GM23248 (cell line): ENCODE measurements at places on chromosomes 5 and 9. TPM values are rescaled to one million over a fixed set of nuclear protein-coding genes. Genes with fewer than 3 reads are reported as not detected.

DNA sequence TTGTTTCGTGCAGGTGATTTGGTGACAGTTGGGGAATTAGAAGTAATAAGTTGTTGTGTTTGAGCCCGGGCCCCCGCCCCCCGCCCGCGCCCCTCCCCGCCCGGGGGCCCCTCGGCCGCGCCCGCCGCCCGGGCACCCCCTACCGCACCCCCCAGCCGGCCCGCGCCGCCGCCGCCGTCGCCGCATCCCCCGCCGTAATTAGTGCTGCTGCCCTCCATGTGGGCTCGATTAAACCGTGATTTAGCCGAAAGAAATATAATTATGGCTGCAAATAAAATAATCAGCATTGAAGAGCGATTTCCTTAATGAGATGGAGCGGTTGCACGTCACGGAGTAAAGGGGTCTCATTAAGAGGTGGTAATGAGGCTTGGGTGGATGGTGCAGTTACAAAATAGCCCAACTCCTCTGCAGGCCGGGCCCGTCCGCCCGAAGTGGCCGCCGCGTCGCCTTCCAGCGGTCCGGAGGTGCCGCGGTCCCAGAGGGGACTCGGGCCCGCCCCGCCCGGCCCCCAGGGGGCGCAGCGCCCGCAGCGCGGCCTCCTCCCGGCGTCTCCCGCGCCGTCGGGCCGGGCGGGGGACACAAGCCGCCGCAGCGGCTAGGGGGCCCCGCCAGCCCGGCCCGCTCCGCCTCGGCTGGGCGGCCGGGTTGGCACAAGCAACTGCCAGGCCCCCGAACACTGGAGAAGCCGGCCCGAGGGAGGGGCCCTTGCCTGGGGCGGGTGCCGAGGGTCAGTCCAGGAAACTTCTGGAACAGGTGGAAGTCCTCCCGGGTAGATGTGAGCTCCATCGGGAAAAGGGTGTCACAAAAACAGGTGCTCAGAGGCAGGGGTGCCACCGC, 6.9 kb upstream of the OTP start:
- peak; percentile 52 for DNase-seq

PCDHGA3 gene
- total RNA-seq: 7.5 and 7.6 TPM in 2 replicates

DNA sequence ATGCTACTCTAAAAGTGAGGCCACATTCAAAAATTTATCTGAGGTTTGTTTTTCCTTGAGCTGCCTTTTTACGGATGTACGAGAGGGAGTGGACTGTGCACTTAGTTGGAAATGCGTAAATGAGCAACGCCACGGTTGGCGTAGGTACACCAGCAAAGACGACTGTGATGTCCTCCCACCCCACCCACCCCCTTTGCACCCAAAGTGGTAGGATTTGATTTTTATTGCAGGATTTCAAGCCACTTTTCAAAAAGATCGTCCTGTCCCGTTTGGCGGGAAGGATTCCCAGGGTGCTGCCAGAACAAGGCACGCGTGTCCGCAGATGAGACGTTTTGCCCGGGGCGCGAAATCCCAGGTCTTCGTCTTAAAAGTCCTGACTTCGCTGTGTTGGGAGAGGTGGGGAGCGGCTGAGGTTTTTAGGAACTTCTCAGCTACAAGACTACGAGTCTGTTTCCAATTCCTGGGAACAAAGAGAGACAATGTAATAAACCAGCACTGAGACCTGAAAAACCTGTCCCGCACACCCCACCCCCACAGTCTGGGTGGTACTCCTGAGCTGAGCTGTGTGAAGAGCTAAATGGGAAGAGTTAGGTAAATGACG, 1.0 kb upstream of the TLE1 start:
- DNase-seq: peak; percentile 46

ANXA2R gene
- total RNA-seq: 0.13 and 1.2 TPM in 2 replicates

DNA sequence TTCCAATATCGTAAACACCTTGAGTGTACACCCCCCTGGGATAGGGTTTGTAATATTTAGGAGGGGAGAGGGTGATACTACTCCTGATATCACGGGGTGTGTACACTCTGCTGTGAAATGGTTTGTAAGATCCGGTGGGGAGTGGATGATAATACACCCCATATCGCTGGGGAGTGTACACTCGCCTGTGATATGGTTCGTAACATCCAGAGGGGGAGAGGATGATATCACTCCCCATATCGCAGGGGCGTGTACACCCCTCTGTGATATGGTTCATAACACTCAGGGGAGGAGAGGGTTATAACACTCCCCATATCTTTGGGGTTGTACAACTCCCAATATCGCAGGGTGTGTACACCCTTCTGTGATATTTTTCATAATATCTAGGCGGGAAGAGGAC, 33.8 kb upstream of the SLC25A48 start:
- DNase-seq: no peak

GRCh38 chr9:128232528-128233428, 29.6 kb downstream of the DNM1 start:
- DNase-seq: no peak

GRCh38 chr5:885127-885442, 7.5 kb downstream of the BRD9 start:
- DNase-seq: no peak

GRCh38 chr5:91839721-91840120, 456.6 kb upstream of the ARRDC3 start:
- no peak for DNase-seq

HAVCR2 gene
- total RNA-seq: not detected in 2 replicates

PCDHB16 gene
- 4.2 and 5.1 TPM in 2 replicates for total RNA-seq

DNA sequence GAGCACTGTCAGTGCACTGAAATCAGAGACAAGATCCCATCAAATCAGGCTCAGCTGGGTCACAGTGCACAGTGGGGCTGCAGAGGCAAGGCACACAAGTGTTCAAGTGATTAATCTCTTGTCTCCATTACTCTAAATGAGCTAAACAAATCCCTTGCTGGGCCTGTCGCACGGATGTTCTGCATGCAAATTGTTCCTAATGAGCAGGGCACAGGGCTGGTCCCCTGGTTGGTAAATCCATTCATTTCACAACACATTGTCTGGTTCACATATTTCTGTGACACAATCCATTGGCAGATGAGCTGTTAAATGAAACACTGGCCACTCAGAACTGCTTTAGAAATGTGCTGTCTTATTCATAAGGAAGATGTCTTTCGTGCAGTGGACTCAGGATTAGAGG, 167.9 kb upstream of the BRINP1 start:
- peak; percentile 6 for DNase-seq

GRCh38 chr5:518721-519120, 5.5 kb downstream of the SLC9A3 start:
- no peak for DNase-seq

DNA sequence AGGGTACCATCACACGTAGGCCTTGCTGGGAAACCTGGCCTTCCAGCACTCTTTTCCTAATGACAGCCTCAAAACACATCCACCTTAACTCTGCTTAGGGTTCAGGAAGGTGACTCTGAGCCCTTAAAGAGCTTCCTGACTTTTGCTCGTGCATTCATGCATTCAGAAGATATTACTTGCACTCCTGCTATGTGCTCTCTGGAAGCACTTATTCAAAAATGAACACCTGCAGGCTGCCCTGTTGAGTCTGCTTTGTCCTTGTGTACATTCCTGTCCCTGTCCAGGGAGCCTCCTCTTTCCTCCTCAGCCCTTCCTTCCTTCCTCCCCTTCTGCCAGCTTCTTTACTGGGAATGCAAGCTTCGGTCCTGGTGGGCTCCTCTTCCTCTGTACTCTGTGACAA, 61.5 kb downstream of the SPRY4 start:
- no peak for DNase-seq

DNA sequence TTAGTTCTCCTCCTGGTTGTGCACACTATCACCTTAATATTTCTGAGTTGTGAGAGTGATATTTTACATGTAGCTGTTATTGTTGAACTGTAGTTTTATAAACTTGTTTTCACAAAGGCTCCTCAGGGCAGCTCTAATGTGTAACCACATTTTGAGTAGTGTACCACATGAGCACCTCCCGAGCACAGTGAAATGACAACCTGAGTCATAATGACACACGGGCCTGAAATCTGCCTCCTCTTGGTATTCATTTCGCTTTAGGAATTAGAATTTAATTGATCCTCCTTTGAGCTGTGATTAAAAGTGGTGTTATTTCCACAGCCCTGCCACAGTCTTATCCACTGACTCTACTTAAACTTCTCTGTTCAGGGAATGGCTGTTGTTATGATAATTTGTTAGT, 7.9 kb downstream of the MTRR start:
- DNase-seq: peak; percentile 91

- peak; percentile 39 for DNase-seq
Measured at GRCh38 chr5:98428806-98429205, 344.7 kb upstream of the RGMB start.

TCF7 gene
- 1.4 and 2.5 TPM in 2 replicates for total RNA-seq

DNA sequence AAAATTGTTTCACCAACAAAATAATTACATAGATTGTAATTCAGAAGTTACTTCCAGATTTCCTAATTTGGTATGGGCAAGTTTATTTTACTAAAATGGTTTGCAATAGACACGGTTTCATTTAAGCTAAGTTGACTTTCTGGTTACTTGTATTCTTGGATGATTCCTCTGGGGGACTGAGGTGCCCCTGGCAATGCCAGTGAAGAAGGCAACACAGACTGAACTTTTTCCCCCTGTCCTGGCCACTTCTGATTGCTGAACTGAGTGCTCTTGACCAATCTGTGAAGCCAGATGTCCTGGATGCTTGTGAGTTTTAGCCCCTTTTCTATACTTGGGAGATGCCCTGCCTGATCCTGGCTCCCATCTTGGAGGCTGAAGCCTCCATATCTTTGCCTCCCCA, 66.3 kb upstream of the FANCC start:
- DNase-seq: no peak

- DNase-seq: no peak
Measured at GRCh38 chr5:52898961-52899680, 90.0 kb upstream of the ITGA2 start.

GRCh38 chr5:107424491-107424890, 246.2 kb downstream of the EFNA5 start:
- DNase-seq: peak; percentile 18

FSD1L gene
- 1.3 and 2.7 TPM in 2 replicates for total RNA-seq

GRCh38 chr5:10297646-10298204, 10.0 kb downstream of the CMBL start:
- no peak for DNase-seq

GRCh38 chr5:142548739-142549275, 137.1 kb downstream of the FGF1 start:
- DNase-seq: peak; percentile 94

- no peak for DNase-seq
Measured at GRCh38 chr9:89530726-89531125, 32.8 kb upstream of the SEMA4D start.

ORM2 gene
- total RNA-seq: not detected in 2 replicates

OCLN gene
- 0.76 and 1.7 TPM in 2 replicates for total RNA-seq

DNA sequence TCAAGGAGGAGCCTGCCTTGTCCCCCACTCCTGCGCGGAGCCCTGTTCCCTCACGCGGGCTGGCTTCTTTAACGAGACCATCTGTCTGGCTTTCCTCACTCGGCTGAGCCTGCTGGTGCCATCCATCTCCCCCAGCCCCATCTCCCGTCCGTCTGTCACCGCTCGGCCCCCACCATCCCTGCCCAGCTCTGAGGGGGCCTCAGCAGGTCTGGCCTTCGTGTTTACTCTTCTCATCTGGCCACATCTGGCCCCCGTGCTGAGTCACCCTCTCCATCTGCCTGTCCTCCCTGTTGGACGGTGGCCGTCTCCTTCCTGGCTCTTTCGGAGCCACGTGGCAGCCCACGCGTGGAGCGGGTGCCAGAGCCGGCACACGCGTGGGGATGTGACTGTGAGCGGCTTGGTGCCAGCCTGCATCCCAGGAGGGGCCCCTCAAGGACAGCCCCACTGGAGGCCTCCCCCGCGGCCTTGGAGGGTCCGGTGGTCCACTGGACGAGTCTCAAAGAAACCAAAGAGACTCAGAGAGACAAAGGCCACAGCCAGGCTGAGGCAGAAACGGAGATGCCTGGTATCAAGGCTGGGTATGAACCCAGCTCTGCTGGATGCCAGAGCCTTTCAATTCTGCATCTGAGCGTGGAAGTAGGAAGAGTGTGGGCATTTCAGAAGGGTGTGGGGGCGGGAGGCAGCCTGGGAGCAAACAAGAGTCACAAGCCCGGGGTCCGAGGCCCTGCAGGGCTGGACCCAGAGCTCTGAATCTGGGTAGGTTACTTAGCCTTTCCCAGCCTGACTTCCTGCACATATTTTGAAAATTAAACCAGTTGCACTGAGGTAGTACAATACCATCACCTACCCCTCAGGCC, 76.7 kb upstream of the UNC5A start:
- peak; percentile 42 for DNase-seq

- no peak for DNase-seq
Measured at GRCh38 chr9:131010482-131011273, 1.7 kb downstream of the LAMC3 start.

GRCh38 chr5:10703676-10704075, 57.4 kb downstream of the DAP start:
- no peak for DNase-seq

DNA sequence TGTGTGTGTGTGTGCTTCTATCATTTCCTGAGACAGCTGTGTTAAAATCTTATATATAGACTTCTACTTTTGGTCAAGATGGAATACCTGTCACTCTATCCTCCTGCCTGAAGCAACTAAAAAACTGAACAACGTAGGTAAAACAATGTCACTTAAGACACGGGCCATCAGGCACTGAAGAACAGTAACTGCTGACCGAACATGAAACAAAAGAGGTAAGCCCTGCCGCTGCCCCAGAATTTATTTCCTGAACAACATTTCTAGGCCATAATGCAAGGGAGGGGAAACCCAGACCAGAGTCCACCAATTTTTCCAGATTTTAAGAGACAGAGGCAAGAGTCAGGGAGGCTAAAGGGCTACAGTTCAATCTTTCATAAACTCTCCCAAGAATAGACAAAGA, 156.0 kb downstream of the CDC42SE2 start:
- DNase-seq: no peak

GRCh38 chr9:31608416-31608815, 776.0 kb upstream of the ACO1 start:
- DNase-seq: no peak

GRCh38 chr9:78261403-78262001, 25.6 kb downstream of the CEP78 start:
- peak; percentile 56 for DNase-seq

- no peak for DNase-seq
Measured at GRCh38 chr5:168914491-168914890, 335.3 kb upstream of the PANK3 start.

CCDC192 gene
- total RNA-seq: not detected in 2 replicates

GRCh38 chr5:149399775-149400174, 20.7 kb upstream of the IL17B start:
- DNase-seq: no peak

IL5 gene
- total RNA-seq: not detected in 2 replicates

GRCh38 chr5:124631874-124632550, 114.4 kb downstream of the ZNF608 start:
- no peak for DNase-seq

DNA sequence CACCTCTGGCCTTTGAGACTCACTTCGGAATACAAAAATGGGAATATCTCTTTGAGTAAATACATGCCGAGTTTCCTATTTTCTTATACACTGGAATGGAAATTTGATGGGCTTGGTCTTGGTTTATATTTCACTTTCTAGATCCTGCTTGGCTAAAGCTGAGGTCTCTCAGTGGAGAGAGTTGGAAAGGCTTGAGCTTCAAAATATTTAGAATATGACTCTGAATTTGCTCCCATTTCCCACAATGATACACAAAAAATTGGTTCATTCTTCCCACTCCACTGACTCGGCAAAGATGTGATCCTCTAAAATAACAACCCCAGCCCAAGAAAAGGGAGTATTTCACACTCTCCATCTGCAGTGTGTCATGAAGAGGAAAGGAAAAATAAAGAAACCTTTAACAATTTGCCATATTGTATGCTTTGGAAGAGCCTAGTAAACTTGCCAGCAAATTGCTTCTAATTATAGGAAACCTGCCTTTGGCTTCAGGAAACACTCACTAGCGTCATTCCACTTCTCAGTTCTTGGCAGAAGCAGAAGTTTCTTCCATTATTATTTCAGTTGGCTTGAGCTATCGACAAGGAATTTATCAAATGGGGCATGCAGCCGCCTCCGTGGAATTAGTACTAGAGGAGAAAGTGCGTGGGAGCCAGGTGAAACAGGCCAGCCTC, 302.9 kb downstream of the NSG2 start:
- no peak for DNase-seq
